ENCODE measurements at places on chromosomes 6 and 20.

DNA sequence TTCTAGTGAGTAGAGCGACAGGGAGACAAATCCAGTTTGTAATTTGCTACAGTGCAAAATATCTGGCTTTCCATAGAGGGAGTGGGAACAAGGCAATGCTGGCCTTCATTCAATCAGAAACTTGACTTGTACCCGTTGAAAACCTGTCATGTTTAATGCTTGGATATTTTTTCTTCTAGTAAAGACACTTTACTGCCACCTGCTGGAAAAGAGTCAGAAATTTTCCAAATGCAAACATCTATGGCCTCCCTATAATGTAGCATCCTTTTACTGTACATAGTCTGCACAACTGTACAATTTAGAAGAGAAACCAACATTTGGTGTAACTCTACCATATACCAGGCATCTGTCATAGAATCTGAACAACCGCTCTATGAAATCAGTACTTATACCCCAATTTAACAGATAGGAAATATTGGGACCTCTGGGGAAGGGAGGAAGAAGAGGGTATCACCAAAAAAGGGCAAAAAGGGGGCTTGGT lies 16.7 kb upstream of the TBC1D20 start:
- no peak for DNase-seq

GRCh38 chr6:393391-394221 lies 2.1 kb downstream of the IRF4 start:
- no peak for DNase-seq

GRCh38 chr6:170147056-170147787 lies 143.7 kb downstream of the DLL1 start:
- no peak for DNase-seq

DNA sequence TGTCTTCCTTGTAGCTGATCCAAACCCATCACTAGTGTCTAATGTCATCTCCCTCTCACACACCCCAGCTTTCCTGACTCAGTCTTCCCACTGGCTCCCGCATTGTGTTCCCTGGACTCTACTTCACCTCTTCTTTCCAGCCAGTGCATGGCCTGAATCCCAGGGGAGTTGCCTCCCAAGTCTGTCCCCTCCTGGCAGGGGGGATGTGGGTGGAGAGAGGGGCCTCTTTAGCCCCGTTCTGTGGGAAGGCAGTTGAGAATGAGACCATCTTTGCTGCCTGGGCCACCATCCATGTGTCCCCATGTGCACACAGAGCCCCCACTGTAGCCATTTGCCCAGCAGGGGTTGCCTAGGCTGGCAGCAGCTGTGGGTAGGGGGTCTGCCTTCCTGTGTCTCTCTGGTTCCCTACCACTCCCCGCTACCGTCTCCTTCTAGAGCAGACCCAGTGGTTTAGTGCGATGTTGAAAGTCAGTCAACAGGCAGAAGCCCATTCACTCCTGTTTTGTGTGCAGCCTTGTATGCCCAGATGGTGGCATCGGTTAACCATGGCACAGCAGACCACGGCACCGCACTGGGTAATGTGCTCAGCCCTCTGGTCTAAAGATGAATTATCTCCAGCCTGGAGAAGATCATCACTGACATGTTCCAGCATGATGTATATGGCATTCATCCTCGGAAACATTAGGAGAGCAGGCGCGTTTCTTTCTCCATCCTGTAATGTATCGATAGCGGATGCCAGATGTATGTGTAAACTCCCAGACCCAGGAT lies 178.8 kb upstream of the SNX9 start:
- DNase-seq, result no peak

DNA sequence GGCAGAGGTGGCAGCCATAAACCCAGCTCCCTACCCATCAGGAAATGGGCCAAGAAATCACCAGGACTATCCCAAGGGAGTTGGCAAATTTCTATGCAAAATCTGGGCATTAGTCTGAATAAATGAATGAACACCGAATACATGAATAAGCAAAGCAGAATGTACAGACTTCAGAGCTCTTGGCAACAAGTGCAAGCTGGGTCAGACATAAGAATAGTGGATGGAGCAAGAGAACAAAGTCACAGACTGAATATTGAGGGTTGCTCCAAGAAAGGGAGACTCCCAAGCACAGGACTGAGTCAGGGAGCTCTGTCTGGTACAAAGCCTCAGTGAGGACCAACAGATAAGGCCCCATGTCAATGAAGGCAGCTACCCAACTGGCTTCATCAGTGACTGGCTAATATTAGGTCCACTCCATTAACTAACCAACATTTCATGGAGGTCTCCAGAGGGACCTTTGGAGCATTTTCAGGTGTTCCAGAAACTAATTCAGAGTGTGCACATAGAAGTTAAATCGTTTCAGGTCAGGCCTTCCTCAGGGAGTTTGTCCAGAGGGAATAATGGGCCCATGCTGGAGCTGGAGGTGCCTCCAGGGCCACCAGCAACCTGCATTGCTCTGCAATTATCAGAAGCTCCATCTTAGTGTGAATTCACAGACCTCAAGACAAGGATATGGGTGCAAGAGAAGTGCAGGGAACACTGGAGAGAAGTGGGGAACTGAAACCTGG lies 191.5 kb upstream of the RALGAPA2 start:
- no peak for DNase-seq

GRCh38 chr6:65289491-65289890 lies 417.5 kb downstream of the EYS start:
- no peak for DNase-seq

GRCh38 chr20:63794614-63795013 lies 36.5 kb downstream of the ZBTB46 start:
- no peak for DNase-seq

- no peak for DNase-seq
Measured at GRCh38 chr20:15278041-15278440, 940.6 kb upstream of the FLRT3 start.

DNA sequence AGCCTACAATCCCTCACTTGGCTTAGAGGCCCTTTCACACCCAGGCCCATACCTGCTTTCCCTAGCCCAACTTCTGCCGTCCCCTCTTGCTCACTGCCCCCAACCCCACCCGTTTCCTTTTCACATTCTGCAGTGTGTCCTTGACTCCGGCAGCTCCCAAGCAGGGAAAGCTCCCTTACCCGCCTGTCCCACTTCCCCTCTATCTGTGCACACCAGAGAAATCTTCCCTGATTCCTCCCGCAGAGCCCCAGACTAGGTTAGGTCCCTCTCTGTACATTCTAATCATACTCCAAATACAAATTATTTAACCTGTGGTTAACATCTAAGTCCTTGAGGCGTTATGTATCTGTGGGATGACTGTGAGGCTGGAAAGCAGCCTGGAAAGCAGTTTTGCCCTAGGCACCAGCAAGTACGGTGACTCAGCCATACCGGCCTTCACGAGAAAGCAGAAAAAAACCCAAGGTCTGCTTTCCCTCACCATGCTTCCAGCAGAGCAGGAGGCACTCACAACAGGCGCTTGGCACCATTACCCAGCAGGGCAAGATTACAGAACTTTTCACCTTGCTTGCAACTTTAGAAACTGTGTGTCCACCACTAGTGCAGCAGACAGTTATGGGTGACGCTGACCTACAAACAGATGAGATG lies 22.3 kb downstream of the ELOVL5 start:
- DNase-seq, result peak; percentile 26

GRCh38 chr6:36657942-36658544 lies 20.5 kb upstream of the CDKN1A start:
- DNase-seq, result no peak

DNA sequence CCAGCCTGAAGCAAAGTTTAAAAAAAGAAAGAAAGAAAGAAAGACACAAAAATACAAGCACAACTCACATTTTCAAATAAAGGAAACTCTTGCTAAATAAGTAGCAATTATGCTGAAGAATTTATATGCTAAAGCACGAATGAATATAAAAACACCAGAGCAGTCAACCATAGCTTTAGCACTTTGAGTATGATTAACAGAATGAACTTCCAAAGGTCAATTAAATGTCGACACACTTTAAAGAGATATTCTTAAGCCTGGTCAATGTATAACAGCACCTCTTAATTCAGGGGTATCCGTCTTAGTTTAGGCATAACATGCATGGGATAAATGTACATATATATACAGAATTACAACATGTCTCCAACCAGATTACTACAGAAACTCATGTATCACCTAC lies 125.9 kb downstream of the OGFRL1 start:
- no peak for DNase-seq

- no peak for DNase-seq
Measured at GRCh38 chr6:6633898-6634734, 45.6 kb downstream of the LY86 start.

DNA sequence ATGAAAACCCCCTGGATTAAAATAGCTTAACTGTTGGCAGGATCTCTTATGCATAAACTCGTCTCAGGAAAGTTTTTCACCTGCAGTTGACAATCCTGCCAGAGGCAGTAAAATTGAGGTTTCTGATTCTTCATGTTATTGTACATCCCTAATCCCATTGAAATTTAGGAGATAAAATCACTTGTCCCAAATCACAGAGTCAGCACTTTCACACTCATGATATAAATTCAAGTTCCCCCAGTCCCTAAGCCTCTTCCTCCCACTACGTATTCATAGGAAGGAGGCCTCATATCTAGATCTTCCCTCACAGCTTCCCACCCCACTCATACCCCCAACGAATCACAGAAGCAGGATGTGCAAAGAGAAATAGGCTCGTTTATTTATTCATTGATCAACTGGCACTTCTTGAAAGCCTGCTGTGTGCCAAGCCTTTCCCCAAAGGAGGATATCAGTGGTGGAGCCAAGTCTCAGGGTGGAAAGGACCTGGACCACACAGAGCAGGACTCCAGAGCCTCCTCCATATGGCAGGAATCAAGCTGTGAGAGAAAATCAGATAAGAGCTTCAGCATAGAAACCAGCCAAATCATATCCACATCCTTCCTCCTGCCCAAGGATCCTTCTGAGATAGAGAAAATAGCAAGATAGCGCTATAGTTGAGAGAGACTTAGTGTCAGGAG lies 2.3 kb downstream of the SLPI start:
- DNase-seq, result no peak

GRCh38 chr6:72702421-72702820 lies 80.6 kb downstream of the KCNQ5 start:
- DNase-seq, result no peak

DNA sequence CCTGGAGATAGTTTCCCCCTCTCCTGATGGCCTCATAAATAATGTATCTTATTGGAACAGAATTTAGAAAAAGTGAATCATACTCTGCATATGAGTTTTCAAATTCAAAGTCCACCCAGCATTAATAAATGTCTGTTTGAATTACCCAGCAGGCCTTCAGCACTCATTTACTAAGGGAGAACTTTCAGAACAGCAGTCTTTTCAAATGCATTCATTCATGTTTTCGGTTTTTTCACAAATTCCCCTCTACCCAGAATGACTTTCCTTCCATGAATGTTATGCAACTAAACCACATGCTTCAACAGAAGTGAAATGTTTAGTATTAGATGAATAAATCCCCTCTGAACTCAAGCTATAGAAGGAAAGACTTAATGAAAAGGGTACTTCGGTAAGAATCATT lies 92.4 kb downstream of the RTN4IP1 start:
- no peak for DNase-seq

GRCh38 chr20:5056801-5057599 lies 55.7 kb upstream of the SLC23A2 start:
- peak; percentile 21 for DNase-seq

DNA sequence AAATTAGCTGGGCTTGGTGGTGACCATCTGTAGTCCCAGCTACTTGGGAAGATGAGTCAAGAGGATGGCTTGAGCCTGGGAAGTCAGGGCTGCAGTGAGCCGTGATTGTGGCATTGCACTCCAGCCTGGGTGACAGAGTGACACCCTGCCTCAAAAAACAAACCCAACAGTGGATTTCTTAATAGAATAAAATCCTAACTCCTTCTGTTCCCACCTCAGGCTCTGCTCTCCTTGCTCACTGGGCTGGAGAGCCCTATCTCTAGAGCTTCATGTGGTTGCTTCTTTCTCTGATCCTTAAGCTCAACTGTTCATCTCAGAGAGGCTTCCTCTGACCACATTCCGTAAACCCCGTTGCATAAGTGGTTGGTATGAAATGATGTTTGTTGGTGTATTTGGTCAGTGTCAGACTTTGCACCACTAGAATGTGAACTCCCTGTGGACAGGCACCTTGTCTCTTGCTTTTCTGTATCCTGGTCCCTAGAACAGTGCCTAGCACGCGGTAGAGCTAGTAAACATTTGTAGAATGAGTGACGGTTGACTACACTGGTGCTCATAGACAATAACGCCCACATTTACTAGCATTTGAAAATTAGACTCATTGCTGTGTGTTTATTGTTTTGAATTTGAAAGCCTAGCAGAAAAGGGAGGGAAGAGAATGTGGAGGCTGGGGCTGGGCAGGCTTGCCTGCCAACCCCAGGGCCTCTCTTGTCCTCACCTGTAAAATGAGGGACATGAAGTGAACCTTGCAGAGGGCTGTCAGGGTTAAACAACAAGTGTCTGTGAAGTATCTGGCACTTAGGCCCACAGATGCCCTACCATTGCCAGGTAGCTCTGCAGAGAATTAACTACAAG lies 4.2 kb downstream of the MAPRE1 start:
- no peak for DNase-seq

DNA sequence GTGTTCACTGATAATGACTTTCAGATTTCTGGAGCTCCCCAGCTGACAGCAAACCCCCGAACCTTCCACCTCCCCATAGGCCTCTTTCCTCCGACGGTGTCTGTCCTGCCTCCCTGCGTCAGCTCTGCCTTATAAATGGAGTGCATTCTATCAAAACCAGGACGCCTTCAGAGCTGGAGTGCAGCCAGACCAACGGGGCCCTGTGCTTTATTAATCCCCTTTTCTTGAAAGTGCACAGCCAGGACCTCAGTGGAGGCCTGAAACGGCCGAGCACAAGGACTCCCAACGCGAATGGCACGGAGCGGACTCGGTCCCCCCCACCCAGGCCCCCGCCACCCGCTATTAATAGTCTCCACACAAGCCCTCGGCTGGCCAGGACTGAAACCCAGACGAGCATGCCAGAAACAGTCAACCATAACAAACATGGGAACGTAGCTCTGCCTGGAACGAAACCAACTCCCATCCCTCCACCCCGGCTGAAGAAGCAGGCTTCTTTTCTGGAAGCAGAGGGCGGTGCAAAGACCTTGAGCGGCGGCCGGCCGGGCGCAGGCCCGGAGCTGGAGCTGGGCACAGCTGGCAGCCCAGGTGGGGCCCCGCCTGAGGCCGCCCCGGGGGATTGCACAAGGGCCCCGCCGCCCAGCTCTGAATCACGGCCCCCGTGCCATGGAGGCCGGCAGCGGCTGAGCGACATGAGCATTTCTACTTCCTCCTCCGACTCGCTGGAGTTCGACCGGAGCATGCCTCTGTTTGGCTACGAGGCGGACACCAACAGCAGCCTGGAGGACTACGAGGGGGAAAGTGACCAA lies 42.3 kb upstream of the NAA20 start:
- DNase-seq, result peak; percentile 75

GRCh38 chr6:122116835-122117627 lies 282.4 kb upstream of the HSF2 start:
- no peak for DNase-seq

GRCh38 chr6:64227863-64228262 lies 592.3 kb downstream of the PHF3 start:
- no peak for DNase-seq

GRCh38 chr20:3223994-3224680 lies 14.8 kb downstream of the ITPA start:
- DNase-seq, result no peak
